DMS53 (cell line): ENCODE measurements at places on chromosomes 2 and 18.

DNA sequence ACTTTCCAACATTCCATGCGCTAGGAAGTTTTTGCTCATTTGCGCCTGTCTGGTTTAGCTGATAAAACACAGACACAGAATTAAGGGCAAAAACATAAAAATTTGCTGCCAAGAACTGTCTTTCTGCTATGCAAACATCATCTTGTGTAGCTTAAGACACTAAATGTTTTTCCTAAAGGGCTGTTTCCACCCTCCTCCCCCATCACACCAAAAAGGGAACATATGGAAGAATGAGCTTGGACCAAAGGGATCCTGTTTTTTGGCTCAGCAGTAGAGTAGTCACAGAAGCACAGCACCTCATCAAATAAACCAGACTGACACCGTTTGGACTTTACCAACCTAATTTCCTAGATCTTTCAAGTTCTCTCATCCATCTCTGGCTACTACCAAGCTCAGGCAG lies 210.1 kb downstream of the ZNF521 start:
- no peak for DNase-seq

DNA sequence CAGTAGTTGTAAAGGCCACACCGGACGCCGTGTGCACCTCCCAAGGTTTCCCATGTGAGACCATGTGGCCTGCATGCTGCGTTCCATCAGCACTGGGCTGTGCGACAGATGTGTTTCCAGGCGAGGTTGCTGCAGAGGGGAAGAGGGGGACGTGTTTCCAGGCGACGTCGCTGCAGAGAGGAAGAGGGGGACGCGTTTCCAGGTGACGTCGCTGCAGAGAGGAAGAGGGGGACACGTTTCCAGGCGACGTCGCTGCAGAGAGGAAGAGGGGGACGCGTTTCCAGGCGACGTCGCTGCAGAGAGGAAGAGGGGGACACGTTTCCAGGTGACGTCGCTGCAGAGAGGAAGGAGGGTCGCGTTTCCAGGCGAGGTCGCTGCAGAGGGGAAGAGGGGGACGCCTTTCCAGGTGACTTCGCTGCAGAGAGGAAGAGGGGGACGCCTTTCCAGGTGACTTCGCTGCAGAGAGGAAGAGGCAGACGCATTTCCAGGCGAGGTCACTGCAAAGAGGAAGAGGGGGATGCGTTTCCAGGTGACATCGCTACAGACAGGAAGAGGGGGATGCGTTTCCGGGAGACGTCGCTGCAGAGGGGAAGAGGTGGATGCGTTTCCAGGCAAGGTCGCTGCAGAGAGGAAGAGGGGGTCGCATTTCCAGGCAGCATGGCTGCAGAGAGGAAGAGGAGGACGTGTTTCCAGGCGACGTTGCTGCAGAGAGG lies 24.5 kb downstream of the NFATC1 start:
- DNase-seq = no peak

DNA sequence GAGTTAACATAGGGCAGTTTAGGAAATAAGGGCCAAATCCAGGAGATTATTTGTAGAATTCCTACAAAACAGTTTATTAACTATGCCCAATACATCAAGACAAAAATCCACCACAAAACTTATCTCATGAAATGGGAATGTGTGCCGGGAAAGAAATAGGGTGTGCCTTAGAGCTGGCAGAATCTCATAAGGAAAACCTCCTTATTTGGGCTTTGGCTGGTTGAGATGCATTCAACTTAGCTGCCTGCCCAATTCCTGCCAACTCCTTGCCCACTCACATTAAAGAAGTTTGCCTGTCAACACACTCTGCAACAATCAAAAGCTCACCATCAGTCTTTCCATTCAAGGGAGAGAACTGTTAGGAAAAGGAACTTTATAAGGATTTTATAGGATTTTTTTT lies 500.6 kb downstream of the SATB2 start:
- no peak for DNase-seq

- DNase-seq = no peak
These were observed 6.1 kb downstream of the AGXT start for GRCh38 chr2:240874715-240875227.

- no peak for DNase-seq
These were observed 333.0 kb downstream of the RPRM start for GRCh38 chr2:153145470-153145978.

DNA sequence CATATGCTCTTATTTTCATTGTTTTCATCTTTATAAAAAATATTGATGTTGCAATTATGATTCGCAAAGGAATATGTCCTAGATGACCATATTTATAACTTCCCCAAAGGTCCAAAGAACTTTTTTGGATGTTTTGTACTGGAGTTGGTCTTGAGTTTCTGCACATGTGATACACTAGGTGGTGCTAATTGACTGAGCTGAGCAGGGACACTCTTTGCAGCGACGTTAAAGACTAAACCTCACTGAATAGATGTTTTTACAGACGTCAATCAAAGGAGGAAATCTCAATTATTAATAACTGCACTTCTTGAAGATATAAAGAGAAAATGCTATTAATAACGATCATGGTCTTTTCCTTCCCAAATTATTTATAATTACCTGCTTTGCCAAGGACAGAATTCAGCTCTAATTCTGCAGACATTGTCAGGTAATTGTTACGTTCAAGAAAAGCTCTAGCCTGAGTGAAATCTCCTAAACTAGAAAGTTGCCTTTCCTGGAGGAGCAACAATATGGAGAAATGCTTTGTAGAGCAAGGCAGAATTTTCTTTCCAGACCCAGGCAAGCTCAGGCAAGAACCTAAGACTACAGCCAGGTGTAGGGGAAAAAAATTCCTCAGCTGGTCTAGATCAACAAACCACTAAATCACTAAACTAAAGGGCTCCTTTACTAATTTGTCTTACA lies 119.3 kb upstream of the RBBP8 start:
- peak; percentile 63 for DNase-seq

GRCh38 chr18:59182673-59183072 lies 37.3 kb upstream of the GRP start:
- DNase-seq = no peak

DNA sequence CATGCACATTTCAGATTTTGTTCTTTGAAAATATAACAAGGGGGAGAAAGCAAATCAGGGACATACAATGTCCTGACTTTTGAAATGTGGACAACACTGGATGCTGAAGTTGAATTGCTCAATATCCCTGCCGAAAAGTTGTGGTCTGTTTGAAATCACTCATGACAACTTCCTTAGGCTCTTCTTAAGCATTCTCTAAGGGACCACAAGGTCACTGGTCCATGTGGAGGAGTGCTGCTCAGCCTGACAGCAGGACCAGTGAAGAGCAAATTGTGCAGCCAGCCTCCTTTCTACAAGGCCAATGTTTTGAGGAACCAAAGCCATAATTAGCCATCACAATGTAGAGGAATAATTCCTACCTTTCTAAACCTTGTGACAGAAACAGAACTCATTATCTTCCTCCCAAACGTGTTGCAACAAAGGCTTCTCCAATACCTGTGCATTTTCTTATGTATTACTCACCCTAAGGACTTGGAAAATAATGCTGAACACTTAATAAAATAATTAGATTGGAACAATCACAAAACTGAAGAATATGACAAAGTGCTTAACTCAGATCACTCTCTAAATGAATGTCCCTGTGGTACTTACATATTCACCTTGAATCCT lies 1477.6 kb upstream of the NXPH2 start:
- no peak for DNase-seq
